Activated T-helper 1 cell treated with anti-CD3 and anti-CD28 coated beads, Interleukin-12 subunit alpha, Interleukin-12 subunit beta, Interleukin-2, Interleukin-4 antibody, amounts not matched to agents 30 ng/mL and 10 ng/mL and 1 ng/mL, durations not matched to agents 14 hours and 24 hours and 36 hours (primary cell): ENCODE measurements at places on chromosomes 4 and X. TPM values are rescaled to one million over a fixed set of nuclear protein-coding genes. Genes with fewer than 3 reads are reported as not detected.

TCEAL5 gene
- not detected in 2 replicates for total RNA-seq

GRCh38 chrX:24498975-24499374 lies 33.9 kb downstream of the PDK3 start:
- no peaks in the 10 kb centered on the region for H3K27me3 ChIP-seq
- no peak overlapping the region for H3K4me3 ChIP-seq
- H3K4me1 ChIP-seq: peaks cover 22% of the 10 kb centered on the region
- peaks cover 7% of the 10 kb centered on the region for H3K36me3 ChIP-seq
- no peak overlapping the region for H3K27ac ChIP-seq

- DNase-seq: no peak
- H3K27me3 ChIP-seq: no peaks in the 10 kb centered on the region
- peaks cover 51% of the 10 kb centered on the region for H3K4me1 ChIP-seq
- H3K4me3 ChIP-seq: no peak overlapping the region
Observed at GRCh38 chrX:136711147-136711546, 63.2 kb downstream of the CD40LG start.

DNA sequence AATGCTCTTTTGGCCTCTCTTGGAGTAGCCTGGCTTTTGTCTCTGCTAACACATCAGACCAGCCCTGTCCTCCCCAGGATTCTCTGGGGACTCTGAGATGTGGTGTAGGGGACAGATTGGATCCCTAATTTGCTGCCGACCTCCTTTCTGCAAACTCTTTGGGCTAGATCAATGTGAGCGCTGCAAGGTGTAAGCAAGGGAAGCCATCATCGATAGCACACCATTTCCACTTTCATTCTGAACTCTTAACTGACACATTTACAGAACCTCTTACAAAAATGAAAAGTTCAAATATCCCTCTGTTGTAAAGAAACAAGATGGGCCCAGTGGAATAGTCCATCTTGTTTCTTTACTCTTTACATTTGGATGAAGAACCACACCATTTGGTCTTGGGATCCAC lies 46.6 kb downstream of the PGRMC2 start:
- no peak overlapping the region for H3K27ac ChIP-seq
- H3K27me3 ChIP-seq: peaks cover 3% of the 10 kb centered on the region
- no peaks in the 10 kb centered on the region for H3K36me3 ChIP-seq
- H3K4me3 ChIP-seq: no peak overlapping the region
- H3K4me1 ChIP-seq: no peaks in the 10 kb centered on the region

ZNF280C gene
- total RNA-seq: 7.4 and 7.6 TPM in 2 replicates

- H3K27ac ChIP-seq: no peak overlapping the region
- H3K36me3 ChIP-seq: no peaks in the 10 kb centered on the region
- H3K27me3 ChIP-seq: peaks cover 6% of the 10 kb centered on the region
- no peak for DNase-seq
- H3K4me3 ChIP-seq: no peak overlapping the region
Observed at GRCh38 chr4:52641854-52642563, 17.1 kb downstream of the USP46 start.

DNA sequence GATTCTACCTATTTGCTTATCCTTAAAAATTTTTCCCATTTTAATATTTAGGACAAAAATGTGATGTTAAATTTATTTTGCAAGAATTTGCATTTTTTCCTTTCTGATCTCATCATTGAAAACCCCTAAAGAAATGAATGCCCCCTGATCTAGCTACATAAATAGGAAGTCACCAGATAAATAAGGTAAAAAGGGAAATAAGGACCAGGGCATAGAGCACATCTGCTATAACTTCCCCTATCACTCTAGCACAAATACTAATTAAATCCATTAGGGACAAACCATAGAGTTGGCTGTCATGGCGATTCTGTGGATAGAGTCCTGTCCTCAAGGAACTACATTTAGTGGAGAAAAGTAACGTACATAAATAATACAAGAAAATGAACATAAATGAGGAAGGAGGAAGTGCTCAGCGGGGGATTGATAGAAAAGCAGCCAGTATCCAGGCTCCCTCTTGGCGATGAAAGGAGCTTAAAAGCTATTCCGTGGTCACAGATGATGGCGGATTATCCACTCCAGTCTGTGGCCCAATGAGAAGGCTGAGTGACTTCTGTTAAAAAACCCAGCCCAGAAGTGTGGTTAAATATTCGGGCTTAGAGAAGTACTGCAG lies 76.9 kb upstream of the RPL34 start:
- no peak overlapping the region for H3K27ac ChIP-seq
- H3K4me3 ChIP-seq: no peak overlapping the region
- peaks cover 20% of the 10 kb centered on the region for H3K4me1 ChIP-seq

DNA sequence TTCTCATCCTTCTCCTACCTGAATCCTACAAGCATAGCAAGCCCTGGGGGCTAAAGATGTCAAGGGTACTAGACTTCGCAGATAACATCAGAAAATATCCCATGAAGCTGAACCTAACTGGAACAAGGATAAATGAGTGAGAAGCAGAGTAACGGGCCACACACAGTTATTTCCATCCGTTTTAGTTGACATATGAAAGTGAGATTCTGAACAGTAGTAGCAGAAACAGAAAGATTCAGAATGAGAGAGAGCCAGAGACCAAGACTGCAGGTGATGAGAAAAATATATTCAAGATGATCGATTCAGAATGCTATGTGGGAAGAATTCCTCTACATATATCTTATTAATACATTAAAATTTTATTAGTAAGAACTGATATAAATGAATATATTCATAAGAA lies 165.1 kb downstream of the TSPAN5 start:
- H3K27me3 ChIP-seq: no peaks in the 10 kb centered on the region
- peak overlapping the region; percentile 67 for H3K27ac ChIP-seq
- H3K4me1 ChIP-seq: peaks cover 54% of the 10 kb centered on the region
- peaks cover 17% of the 10 kb centered on the region for H3K36me3 ChIP-seq
- peak overlapping the region; percentile 3 for H3K4me3 ChIP-seq
- no peak for DNase-seq
